Suppressor macrophage (primary cell): ENCODE measurements at places on chromosomes 5 and 9.

DNA sequence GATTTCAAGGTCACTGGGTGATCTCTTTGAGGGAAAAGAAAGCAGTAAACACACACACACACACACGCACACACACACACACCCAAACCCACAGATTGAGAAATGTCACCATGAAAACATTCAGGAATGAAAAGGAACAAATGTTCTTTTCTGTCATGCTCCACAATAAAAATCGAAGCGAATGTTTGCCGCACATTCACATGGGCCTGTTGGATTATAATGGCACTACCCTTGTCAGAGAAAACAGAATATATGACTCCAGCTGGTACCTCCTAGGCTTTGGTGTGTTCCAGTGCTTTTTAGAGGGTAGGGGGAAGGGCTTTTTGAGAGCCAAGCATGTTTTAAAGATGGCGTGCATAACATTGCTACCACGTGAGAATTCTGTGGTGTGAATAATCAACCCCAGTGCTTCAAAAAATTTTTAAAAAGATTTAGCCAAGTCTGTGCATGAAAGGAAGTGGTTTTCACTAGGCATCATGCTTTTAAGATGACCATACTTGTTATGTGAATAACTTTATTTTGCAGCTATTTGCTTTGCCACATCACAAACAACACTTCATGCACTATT is 120.8 kb upstream of the ZNF608 start:
- no peak for DNase-seq

DNA sequence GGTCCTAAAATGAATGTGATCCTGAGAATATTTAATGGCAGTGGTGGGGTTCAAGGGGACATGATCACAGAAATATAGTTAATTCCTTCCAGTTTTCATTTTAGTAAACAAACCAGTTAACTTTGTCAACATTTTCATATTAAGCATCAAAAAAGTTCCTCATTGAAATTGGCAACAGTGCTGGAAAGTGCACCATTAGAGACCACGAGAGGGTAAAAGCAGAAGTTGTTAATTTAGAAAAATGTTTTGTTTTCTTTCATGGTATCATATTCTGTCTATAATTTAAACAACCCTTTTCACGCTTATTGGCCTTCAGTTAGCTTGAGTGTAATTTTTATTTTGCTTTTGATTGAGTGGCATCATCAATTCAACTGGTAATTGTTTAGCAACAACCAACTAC is 11.9 kb downstream of the GIN1 start:
- DNase-seq: no peak

DNA sequence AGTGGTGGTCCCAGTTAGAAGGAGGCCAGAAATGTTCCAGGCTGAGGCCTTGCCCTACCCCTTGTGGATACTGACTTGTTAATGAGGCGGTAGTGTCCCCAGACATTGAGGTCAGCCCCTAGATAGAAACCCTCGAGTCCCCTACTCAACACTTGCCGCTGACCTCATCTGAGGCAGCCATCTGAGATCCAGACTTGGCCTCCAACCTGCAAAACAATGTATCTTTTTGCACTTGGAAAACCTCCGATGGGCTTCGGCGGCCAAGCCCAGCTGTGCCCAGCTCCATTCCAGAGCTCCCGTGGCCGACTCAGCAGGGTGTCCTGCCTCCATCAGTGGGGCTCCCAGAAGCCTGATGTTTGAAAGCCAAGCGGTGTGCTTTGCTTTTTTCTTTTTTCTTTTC is 122.1 kb downstream of the WNK2 start:
- no peak for DNase-seq

- no peak for DNase-seq
Measured at GRCh38 chr9:98457726-98458370, 202.4 kb upstream of the TBC1D2 start.

- DNase-seq: peak; percentile 6
Measured at GRCh38 chr5:101532430-101532829, 629.3 kb upstream of the ST8SIA4 start.

DNA sequence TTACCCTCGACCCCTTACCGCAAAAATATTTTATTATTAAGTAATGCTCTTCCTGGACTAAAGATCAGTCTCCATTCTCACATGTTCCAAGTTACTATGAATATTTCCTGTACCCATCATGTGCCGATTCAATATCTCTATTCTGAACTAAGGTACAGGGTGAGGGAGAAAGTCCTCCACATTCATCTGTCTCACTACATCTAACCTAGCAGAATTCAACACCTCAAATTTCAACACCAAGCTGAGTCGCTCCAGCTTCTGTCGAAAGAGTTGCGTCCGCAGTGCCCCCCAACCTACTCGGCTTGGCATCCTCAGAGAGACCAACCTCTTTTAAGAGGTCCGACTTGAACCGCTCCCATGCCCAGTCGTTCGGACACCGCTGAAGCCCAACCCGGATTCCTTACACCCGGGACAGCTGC is 1.0 kb downstream of the CERT1 start:
- DNase-seq: peak; percentile 44

- DNase-seq: no peak
Measured at GRCh38 chr5:89246252-89246651, 363.3 kb upstream of the MEF2C start.

DNA sequence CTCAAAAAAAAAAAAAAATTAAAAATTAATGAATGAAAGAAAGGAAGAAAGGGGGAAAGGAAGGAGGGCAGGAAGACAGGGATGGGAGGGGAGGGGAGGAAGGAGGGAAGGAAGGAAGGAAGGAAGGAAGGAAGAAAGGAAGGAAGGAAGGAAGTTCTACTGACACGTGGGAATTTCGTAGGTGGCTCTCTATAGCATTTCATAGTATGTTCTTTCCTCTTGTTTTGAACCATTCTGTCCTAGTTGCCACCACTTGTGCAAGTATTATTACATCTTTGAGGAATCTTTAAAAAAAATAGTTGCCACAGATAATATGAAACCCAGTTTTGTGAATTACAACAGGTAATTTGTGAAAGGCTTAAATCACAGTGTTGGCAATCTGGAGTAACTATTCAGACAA is 253.8 kb downstream of the BNC2 start:
- DNase-seq: no peak

- DNase-seq: no peak
Measured at GRCh38 chr9:77163884-77164283, 13.4 kb upstream of the VPS13A start.

DNA sequence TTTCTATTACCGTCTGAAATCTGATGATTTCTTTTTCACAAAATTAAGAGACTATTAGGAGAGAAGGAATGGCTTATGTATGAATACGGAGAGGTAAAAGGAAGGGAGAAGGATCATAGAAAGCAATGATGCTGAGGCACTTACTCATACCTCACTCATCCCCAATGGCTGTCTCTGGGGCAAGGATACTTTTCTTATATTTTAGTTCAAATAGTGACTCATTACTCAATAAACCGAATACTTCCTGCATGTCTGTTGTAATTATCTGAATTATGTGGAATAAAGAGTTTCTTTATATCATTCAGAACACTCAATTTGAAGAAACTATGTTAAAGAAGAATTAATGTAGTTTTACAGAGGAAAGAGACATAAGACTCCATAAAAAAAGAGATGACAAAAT is 284.5 kb upstream of the NUDT12 start:
- no peak for DNase-seq

DNA sequence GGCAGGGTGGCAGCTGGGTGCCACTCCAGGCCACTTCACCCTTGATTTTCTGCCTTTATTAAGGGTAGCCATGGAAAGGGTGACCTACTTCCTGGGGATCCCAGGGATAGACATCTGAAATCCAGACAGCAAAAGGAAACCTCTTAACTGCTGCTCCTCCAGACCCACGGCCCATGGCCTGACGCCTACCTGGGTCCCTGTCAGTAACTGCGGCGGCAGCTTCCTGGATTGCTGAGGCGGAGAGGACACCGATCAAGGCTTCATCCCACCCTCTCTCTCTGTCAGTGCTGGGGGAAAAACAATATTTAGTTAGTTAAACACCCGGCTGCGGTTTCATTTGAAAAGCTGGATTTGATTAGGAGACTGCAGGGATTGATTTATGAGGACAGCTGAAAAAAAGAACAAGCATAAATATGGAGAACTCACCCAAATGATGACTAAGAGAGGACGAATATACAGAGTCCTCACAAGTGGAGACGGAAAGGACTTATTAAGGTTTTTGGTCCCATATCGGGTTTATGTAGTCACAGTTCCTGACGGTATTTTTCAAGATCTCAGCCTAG is 158.7 kb upstream of the KLF4 start:
- no peak for DNase-seq

DNA sequence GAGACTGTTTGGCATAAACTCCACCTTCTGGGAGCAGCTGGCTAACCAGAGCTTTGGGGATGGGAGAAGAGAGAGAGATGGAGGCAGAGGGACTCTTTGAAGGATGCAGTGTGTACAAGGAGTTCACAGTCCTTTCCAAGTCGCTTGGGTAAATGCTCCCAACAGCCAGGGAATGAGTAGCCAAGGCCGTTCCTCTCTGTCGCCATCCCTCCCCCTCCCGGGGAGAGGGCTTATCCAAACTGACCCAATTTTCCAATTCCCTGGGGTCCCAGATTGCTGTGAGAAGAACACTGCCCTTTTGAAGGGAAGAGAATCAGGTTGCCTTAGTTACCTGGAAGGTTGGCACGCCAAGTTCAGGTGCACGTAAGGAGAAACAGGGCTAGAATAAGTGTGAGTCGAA is 7.9 kb downstream of the WWC1 start:
- DNase-seq: no peak

DNA sequence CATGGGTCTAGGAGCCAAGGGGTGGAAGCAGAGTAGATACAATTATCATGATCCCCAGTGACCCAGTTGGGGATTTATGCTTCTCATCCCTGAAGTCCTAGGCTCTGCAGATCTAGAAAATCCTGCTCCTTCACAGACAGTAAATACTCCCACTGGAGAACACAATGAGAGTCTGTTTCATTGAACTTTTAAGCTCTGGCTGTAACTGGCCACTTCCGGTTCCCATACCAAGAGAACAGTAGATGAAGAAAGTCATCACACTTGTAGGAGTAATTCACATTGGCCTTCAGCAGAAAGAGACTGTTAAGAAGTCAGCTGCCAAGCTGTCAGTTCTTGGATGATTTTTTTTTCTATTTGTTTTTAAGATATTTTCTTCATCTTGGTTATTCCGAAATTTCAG is 597.1 kb downstream of the ACTL7B start:
- no peak for DNase-seq

GRCh38 chr9:77595426-77596095 is 52.6 kb downstream of the GNA14 start:
- peak; percentile 5 for DNase-seq

- no peak for DNase-seq
Measured at GRCh38 chr5:96476654-96477053, 43.6 kb upstream of the PCSK1 start.

- DNase-seq: no peak
Measured at GRCh38 chr5:115459855-115460341, 84.7 kb downstream of the FEM1C start.

- DNase-seq: no peak
Measured at GRCh38 chr5:44546286-44546685, 157.1 kb upstream of the FGF10 start.

DNA sequence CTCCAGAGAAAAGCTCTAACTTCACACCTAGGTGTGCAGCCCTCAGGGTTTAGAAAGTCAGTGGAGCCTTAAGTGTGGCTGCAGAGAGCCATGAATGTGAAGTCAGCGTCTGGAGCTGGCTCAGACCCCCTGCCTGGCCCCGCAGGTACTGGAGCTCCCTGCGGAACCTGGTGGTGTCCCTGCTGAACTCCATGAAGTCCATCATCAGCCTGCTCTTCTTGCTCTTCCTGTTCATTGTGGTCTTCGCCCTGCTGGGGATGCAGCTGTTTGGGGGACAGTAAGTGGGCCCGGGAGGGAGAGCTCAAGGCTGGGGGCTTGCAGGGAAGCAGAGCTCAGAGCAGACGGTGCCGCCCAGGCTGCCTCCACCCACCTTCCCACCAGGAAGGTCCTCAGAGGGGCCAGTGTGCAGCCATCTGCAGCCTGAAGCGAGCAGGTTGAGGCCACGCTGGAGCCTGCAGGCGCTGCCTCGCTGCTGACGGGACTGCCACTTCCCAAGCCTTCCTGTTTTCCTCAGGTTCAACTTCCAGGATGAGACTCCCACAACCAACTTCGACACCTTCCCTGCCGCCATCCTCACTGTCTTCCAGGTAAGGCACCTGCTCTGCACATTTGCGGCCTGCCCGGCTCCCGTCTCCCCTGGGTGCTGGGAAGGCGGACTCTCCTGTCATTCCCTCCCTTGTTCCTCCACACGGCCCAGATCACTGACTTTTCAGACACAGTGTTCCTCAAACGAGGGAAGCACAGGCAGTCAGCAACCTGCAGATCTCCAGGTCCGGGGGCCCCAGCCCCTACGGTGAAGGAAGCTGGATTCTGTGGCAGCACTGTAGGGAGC is 108.9 kb downstream of the CACNA1B start:
- DNase-seq: no peak

DNA sequence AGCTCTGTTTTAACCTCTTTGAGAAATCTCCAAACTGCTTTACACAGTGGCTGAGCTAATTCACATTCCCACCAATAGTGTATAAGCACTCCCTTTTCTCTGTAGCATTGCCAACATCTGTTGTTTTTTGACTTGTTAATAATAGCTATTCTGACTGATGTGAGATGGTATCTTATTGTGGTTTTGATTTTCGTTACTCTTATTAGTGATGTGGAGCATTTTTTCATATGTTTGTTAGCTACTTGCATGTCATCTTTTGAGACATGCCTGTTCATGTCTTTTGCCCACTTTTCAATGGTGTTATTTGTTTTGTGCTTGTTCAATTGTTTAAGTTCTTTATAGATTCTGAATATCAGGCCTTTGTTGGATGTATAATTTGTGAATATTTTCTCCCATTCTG is 225.2 kb upstream of the TRPC7 start:
- DNase-seq: no peak

DNA sequence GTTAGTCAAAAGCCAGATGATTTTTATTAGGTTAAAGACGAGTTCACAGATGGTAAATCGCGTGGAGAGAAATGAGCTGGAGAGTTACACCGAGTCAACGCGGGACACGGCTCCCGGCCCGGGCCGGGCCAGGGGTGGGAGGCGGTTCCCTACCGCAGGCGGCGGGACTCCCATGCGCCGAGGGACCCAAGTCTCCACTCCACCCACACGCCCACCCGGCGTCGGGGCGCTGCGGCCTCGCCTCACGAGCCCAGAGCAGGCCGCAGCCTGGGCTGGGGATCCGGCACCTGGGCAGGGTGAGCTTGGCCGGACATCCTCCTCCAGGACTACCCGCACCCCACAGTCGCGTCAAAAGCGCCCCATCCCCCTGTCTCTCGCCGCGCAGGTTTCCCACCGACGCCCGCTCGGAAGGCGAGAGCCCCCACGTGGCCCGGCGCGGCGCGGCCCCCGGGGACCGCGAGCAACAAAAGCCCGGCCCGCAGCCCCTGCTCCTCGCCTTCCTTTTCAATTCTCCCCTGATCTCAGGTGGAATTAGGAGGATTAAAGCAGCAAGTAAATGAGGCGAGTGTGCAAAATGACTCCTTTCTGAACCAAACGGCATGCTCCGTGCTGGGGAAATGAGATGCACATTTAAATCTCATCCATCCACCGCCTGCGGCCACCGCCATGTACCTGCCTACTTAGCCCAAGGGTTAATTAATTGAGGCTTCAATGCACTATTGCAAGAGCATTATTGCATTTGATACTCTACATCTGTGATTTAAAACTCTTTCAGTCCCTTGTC is 196.5 kb upstream of the TBCA start:
- DNase-seq: peak; percentile 42

- DNase-seq: no peak
Measured at GRCh38 chr5:82348784-82349425, 70.8 kb upstream of the RPS23 start.

- DNase-seq: peak; percentile 85
Measured at GRCh38 chr9:2859776-2860379, 16.0 kb upstream of the PUM3 start.

GRCh38 chr9:33837138-33837537 is 20.2 kb downstream of the UBE2R2 start:
- no peak for DNase-seq

GRCh38 chr9:105431424-105432246 is 16.2 kb upstream of the FSD1L start:
- no peak for DNase-seq
